ENCODE measurements at places on chromosomes 3 and 15.
A peak's percentile ranks its signal among the peaks of the same experiment; 100 is the strongest.

- DNase-seq: peak; percentile 3
- no peak overlapping the region for H3K4me3 ChIP-seq
- H3K36me3 ChIP-seq: no peaks in the 10 kb centered on the region
- H3K27me3 ChIP-seq: no peaks in the 10 kb centered on the region
These were observed 188.3 kb downstream of the ECT2 start for GRCh38 chr3:172938788-172939187.

DNA sequence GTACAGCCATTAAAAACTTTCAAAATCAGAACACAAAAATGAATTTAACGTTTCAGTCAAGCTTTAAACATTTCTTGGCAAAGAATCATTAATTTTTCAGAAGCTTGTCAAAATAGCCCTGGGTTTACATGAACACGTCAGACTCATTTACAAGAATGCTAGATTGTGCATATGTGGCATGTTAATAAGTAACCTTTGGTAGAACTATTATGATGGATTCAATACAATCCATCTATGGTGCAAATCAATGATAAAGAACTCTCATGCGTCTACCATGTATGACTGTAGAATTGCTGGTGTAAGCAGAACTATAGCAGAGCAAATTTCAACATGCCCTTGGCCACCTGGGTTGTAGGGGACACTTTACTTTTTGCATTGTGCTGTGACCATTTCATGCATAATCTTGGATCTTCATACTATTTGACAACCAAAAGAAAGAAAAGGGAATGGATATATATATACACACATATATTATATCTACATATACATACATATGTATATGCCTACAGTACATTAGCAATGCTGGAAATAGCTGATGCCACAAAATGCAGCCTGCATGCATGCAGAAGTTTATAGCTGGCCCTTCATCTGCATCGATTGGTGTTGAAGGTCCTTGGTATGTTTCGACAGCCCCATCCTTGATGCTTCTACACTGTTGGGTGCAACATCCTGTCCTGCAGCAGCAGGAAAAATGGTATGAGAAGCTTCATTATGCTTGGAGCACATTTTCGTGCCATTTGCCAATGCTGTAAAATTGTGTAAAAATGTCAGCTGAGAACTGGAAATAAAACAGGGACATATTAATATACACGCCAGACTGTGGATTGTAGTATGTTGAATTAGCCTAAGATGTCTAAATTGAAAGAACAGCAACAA, 189.0 kb downstream of the MBNL1 start:
- no peak overlapping the region for H3K27ac ChIP-seq
- H3K27me3 ChIP-seq: no peaks in the 10 kb centered on the region
- H3K4me3 ChIP-seq: no peak overlapping the region
- no peak for DNase-seq
- peaks cover 7% of the 10 kb centered on the region for H3K4me1 ChIP-seq
- peaks cover 69% of the 10 kb centered on the region for H3K36me3 ChIP-seq

DNA sequence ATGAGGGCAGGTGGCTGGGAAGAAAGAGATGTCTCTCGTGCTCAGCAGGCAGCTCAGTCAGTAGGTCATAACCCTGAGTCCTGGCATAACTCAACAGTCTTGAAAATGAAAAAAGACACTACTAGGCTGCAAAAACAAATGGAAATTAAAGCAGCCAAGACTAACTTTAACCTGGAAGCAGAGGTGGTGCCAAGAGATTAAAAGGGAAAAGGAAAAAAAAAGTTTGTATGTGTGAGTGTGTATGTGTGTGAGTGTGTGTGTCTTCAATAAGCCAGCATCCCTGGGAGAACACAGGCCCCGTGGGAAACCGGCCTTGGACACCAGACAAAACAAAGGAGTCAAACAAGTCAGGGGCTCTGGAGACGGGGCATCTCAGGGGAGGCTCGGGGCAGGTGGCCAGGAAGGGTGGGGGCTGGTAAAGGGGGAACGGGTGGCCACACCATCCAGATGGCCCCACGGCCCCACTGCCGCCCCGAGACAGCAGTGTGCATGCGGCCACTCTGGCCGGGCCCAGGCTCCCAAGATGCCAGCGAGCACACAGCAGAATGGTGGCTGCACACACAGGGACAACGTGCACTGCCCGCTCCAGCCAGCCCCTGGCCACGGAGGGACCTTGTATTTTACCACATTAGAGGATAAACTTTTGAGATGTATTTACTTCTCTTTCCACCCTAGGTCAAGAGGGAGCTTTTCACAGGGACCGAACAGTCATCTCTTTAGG, 23.8 kb downstream of the CYFIP1 start:
- no peaks in the 10 kb centered on the region for H3K27me3 ChIP-seq
- H3K27ac ChIP-seq: peak overlapping the region; percentile 51
- peak; percentile 62 for DNase-seq
- no peaks in the 10 kb centered on the region for H3K36me3 ChIP-seq
- H3K4me1 ChIP-seq: peaks cover 8% of the 10 kb centered on the region

GRCh38 chr3:177553579-177553978, 356.3 kb upstream of the TBL1XR1 start:
- H3K36me3 ChIP-seq: no peaks in the 10 kb centered on the region
- peaks cover 16% of the 10 kb centered on the region for H3K4me1 ChIP-seq
- H3K27me3 ChIP-seq: no peaks in the 10 kb centered on the region

DNA sequence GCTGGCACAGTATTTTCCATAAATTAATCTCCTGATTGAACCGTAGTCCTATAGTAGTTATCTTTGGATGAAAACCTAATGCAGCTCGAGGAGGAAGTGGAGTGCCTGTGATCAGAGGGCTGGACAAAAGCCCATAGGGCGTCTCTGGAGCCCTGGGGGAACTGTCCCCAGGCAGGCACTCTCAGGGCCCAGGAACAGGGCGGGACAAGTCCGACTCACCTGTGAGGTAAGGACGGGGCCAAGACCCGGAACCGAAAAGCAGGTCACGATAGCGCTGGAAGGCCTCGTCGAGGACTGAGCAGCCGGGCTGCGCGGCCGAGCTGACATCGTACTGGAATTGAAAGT, 341 bp downstream of the HEXA start:
- H3K36me3 ChIP-seq: no peaks in the 10 kb centered on the region
- H3K4me1 ChIP-seq: peaks cover 17% of the 10 kb centered on the region
- H3K27me3 ChIP-seq: no peaks in the 10 kb centered on the region
- peak overlapping the region; percentile 78 for H3K27ac ChIP-seq

GRCh38 chr15:65757256-65757655, 34.8 kb downstream of the DENND4A start:
- no peak for DNase-seq
- H3K4me1 ChIP-seq: no peaks in the 10 kb centered on the region
- no peak overlapping the region for H3K4me3 ChIP-seq

- H3K27ac ChIP-seq: no peak overlapping the region
- no peak for DNase-seq
- H3K4me1 ChIP-seq: no peaks in the 10 kb centered on the region
- H3K4me3 ChIP-seq: no peak overlapping the region
These were observed 59.5 kb downstream of the ABCC5 start for GRCh38 chr3:183958226-183958625.

All from osteoblast (primary cell).